CD8-positive, alpha-beta T cell (primary cell): ENCODE measurements at places on chromosomes 16 and 17.

- DNase-seq, result no peak
These were observed 25.9 kb upstream of the FAAP100 start for GRCh38 chr17:81578038-81578441.

DNA sequence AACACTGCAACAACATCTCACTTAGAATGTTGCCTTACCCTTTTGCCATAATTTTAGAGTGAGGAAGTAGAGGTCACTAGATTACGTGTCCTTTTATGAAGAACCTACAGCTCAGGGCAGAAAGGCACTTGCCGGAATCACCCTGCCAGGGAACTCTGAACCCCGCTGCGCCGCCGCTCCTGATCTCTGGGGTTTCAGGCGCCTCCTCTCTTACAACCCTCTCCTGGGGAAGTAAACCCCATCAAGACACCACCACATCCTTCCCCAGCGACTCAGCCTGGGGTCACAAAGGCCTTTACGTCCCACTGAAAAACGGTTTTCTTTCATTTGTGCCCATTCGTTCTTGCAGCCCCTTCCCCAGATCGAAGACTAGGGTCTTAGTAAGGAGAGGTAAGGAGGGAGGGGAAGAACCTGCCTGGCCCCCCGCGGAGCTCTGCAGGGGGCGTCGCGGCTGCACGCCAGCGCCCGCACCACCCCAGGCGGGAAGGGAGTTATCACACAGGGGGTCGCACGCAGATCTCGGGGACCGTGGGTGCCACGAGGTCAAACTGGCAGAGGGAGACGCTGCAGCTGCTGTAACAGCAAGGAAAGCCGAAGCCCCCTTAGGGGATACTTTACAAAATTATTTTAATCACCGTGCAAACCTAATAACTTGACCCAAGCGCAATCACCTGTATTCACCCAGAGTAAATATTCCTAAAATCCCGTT lies 1.0 kb upstream of the HLF start:
- DNase-seq, result peak; percentile 10

GRCh38 chr16:68128577-68129305 lies 43.6 kb downstream of the NFATC3 start:
- DNase-seq, result no peak

DNA sequence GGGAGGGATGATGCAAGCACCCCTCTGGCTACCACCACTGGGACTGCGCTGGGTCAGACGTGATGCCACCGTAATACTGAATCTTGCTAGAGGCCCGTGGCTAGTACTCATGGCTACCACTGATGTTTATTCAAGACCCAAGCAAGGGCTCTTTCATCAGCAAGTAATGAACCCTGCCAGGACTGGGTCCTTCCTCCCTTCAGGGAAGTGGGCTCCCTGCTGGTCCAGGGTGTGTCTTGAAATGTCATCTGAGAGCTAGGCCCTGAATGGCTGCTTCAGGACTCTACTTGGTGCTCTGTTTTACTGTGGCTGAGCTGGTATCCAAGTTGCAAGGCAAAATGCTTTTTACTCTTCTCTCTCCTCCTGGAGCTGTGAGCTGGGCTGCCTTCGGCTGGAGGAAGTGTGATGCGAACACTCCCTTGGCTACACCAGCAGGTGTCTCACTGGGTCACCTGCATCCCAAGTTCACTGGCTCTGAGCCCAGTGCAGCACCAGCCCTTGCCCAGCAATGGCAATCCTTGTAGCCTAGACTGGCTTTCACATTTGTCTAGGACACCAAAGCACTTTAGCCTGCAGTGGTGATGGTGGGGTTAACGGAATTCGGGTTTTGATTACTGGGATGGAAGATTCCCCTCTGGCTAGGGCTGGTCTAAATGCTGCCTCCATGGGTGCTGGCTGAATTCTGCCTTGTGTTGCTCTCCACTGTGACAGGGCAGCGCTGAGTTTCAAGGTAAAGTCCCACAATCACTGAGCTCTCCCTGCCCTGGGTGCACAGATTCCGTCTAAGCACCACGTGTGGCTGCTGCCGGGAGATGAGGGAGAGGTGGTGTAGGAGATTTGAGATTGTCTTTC lies 98.6 kb downstream of the USP22 start:
- no peak for DNase-seq

DNA sequence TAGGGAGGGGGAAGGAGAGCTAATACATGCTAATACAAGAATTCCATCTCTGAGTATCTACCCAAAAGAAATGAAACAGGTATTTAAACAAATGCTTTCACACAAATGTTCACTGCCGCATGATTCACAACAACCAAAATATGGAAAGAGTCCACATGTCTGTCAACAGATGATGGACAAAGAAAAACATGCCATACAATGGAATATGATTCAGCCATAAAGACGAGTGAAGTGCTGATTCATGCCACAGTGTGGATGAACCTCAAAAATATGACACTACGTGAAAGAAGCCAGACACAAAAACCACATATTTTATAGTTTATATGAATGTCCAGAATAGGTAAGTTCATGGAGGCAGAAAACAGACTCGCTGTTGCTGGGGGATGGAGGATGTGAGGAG lies 321.4 kb downstream of the FOXL1 start:
- no peak for DNase-seq

GRCh38 chr16:24996731-24997130 lies 18.4 kb downstream of the ARHGAP17 start:
- no peak for DNase-seq

DNA sequence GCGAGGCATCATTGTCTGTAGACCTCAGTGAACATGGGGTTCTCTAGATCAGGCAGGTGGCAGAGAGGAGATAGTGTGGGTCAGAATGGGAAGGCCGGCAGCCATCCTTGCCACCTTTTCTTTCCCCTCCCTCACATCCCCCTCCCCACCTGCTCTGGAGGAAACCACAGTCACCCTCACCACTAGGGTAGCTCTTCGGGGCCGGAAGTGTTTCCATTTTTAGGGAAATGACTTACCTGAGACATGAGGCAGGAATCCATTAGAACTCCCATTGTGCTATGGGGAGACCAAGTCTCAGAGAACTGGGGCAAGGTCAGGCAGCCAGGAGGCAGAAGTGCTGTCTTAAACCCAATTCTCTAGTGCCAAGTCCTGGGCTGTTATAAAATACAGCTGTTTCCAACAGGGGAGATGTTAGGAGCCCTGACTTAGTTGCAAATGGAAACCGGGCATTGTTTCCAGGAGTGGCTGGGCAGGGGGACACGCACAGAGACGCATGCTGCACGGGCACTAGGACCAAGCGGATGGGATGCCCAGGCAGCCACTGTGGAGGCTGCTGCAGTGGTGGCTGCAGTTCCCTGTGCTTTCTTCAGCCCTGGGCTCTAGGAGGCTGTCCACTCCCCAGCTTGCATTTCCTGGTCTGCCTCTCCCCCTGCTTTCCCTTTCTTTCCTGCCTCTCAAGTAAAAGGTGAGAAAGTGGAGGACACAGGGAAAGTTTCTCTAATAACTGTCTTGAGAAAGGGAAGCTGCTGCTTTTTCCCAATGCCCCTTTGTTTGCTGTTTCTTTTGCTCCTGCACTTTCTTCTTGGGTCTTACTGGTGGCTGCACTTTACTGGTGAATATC lies 2.8 kb downstream of the HAS3 start:
- DNase-seq, result no peak

GRCh38 chr17:19448341-19449268 lies 37.6 kb downstream of the RNF112 start:
- no peak for DNase-seq

DNA sequence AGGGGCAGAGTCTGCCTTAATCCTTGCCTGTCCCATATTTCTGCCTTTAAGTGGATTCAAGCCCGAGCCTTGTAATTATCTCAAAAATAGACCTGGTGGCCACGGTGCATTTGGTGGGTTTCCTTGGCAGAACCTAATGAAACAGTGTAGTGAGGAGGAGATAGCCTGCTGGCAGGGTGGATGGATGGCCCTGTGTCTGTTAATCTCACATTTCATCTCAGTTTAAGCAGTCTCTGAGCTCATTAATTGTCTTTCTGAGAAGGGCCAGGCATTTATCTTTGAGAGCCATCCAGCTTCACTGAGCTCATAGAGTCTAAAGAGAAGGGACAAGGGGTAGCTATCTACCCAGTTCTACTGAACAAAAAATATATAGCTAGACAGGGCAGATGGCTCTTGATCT lies 364.0 kb upstream of the EEF2KMT start:
- no peak for DNase-seq

DNA sequence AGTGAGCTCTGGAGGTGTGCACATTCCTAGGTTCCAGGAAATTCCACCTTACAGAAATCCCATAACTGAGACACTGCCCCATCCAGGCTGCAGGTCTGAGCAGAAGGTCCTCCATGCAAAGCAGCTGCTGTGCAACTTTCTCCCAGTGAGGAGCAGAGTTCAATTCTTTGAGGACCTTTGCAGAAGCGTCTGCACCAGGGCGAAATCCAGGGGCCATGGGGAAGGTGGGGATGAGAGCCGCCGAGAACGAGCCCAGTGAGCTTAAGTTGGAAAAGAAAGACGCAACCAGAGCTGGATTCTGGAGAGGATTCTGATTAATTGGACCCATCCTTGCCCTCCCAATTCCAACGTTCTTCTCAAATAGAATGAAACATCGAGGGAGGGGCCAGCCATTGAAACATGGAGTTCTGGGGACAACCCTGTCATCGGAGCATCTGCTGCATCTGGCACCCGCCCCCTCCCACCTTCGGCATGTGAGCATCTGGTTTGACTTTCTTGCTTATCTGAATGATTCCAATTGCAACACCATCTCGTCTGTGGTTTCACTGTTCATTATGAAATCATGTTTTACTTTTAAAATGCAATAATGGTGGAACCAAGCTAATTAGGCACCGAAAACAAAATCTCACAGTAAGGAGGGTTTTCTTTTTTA lies 190.6 kb upstream of the FOXF1 start:
- no peak for DNase-seq

DNA sequence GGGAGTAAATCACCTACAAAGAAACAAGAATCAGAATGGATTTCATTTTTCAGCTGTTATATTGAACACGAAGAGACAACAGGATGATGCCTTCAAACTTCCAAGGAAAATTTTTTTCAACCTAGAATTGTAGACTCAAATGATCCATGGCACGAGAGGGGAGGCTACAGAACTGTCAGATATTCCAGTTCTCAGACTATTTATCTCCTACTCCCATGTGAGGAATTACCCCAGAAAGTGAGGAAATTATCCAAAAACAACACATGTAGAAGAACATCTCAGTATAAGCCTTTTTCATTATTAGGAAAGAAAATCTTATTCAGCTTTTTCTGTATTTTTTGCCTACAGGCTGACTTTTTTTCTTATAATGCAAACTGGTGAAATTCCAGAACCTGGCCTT lies 5.5 kb upstream of the ASGR2 start:
- DNase-seq, result no peak

DNA sequence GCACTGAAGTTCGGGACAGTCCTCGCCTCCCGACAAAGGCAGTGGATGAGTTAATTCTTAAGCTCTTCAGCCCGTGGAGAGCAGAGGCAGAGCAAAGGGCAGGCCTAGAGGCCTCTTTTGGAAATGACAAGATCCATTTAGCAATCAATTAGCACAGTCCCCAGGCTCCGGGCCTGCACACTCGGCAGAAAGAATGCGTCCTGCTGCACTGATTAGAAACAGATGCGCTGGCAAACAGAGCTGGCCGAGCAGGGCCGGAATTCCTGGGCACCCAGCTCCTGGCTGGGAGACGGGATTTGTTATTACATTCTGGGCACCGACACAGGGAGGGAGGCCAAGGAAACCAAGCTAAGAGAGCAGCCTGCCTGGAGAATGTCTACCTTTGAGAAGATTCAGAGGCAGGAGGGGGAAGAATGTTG lies 162.9 kb downstream of the COPRS start:
- DNase-seq, result no peak

DNA sequence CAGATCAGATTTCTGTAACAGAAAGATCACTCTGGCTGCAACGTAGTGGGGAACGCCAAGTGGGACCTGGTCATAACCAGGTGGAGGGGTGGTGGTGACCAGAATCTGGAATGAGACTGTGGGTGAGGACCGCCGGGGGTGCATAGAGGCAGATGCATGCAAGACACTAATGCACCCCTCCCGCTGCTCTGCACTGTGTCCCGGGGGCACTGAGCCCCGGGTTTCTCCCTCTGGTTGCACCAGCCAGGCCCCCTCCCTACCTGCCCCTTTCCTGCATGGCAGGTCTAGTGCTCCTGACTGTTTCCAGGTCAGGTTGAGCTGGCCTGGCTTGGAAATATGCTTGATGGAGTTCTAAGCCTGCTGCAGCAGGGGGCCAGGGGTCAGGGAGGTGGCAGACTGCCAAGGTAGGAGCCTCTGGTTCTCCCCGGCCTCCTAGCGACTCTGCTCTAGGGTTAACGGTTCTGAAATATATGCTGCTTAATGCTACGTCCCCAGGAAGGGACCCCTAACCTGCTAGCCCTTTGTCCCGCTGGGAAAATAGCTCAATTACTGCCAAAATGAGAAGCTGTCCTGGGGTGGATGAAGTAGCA lies 94.3 kb downstream of the SDK2 start:
- no peak for DNase-seq

GRCh38 chr16:62041401-62041800 lies 5.2 kb upstream of the CDH8 start:
- DNase-seq, result no peak

DNA sequence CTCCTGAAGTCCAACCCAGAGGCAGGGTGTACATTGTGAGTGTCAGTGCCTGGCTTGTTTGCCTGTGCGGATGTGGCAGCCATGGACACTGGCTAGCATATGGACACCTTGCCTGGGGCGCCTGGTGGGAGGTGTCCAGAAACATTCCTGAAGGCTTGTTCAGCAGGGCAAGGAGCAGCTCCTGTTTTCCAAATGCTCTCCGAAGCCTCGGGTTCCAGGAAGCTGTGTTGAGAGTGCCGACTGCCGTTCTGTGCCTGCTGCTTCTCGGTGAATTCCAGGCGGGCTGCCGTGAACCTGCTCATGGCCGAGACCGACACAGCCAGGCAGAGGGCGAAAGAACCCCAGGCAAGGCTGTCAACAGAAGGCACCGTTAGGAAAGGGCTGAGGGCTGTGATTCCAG lies 10.9 kb upstream of the DHRS7C start:
- no peak for DNase-seq

GRCh38 chr17:9880582-9880999 lies 24.5 kb downstream of the RCVRN start:
- DNase-seq, result no peak

- no peak for DNase-seq
These were observed 12.9 kb downstream of the AKAP1 start for GRCh38 chr17:57097832-57098421.
